ENCODE measurements at places on chromosomes 6 and 20. TPM values are rescaled to one million over a fixed set of nuclear protein-coding genes. Genes with fewer than 3 reads are reported as not detected.
A peak's percentile ranks its signal among the peaks of the same experiment; 100 is the strongest.

- no peak for DNase-seq
These were observed 66.0 kb upstream of the RALY start for GRCh38 chr20:33927724-33928123.

GRCh38 chr6:6368684-6369052 lies 48.2 kb upstream of the F13A1 start:
- DNase-seq = no peak

The PLEKHG1 gene
- 11.5 TPM for polyA plus RNA-seq

DNA sequence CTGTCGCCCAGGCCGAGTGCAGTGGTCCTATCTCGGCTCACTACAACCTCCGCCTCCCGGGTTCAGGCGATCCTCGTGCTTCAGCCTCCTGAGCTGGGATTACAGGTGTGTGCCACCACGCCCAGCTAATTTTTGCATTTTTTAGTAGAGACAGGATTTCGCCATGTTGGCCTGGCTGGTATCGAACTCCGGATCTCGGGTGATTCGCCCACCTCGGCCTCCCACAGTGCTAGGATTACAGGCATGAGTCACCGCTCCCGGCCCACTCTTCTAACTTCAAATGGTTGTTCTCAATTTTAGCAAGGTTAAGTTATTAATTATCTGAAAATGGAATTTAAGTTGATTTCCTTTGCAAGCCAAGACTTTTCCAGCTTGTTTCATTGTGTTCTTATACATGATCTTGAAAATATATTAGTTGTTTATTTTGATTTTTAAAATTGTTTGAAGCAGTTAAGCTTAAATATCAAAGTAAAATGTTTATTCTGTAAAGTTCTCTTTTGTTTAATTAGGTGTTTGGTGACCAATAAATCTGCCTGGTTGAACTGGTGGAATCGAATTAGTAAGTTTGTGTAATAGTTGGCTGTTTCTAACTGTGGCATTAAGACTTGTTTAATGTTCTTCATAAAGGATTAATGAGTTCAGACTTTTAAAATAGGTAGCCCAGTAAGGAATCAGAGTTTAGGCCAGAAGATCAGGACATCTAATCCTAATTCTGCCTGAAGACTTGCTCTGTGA lies 2.3 kb downstream of the PM20D2 start:
- no peak for DNase-seq

The MCM3 gene
- 36.3 TPM for polyA plus RNA-seq

DNA sequence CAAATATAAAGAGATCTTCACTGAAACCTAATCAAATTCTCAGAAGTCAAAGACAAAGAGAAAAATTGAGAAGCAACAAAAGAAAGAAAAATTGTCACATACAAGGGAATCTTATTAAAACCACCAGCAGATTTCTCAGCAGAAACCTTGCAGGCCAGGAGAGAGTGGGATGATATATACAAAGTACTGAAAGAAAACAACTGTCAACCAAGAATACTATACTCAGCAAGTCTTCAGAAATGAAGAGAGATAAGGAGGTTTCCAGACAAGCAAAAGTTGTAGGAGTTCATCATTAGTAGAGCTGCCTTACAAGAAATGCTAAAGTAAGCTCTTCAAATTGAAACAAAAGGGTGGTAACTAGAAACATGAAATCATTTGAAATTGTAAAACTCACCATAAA lies 345.6 kb downstream of the MAFB start:
- DNase-seq = no peak

GRCh38 chr6:30981942-30982772 lies 1.4 kb upstream of the MUC21 start:
- peak; percentile 34 for DNase-seq

The SIRPD gene
- polyA plus RNA-seq = not detected

DNA sequence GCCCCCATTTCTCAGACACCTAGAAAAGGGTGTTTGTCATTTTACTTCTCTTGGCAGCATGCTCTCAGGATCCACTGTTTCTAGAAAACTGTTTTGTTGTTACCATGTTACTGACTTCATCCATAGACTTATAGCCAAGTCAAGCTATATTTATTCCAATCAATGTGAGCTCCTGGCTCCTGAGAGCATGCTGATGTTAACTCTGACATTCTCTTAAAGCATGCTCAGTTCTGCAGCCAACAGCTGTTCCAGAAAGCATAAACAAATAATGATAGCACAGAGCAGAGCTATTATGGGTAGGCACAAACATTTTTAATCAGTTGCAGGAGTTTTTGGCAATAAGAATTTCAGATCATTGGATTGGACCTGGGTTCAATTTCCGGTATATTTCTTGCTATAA lies 92.4 kb upstream of the CEP85L start:
- DNase-seq = peak; percentile 84

DNA sequence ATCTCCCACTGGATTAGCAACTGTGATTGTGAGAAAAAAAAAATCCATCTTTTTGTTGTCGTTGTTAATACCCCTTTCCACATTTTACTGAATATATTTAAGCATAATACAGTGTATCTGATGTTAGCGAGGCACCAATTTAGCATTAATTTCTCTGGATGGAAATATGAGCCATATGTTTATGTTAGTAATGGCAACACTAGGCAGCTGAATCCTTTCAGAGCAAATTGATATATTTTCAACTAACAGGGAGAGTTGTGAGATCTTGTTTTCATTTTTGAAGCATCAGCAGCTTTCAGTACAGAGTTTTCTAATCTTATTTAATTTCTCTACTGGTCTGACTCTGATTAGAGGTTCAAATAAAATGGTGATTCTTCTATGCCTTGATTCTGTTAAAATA lies 84.8 kb upstream of the HDAC2 start:
- no peak for DNase-seq

The SLC26A8 gene
- polyA plus RNA-seq = 0.08 TPM

- no peak for DNase-seq
These were observed 311.0 kb downstream of the LRFN2 start for GRCh38 chr6:40276141-40276540.

All from muscle of arm (tissue), 14 donors.